NCI-H460 (cell line): ENCODE measurements at places on chromosomes 11 and 22. TPM values are rescaled to one million over a fixed set of nuclear protein-coding genes. Genes with fewer than 3 reads are reported as not detected.

Gene MS4A3
- not detected in 2 replicates for total RNA-seq

Gene MUC2
- total RNA-seq = not detected in 2 replicates

Gene MMP13
- not detected in 2 replicates for total RNA-seq

Gene SMC1B
- total RNA-seq = 0.10 TPM in 1 of 2 replicates, not detected in the other

Gene UBQLN3
- not detected in 2 replicates for total RNA-seq

Gene GAS2
- total RNA-seq = 0.77 and 1.2 TPM in 2 replicates

Gene FANCF
- 10.6 and 12.4 TPM in 2 replicates for total RNA-seq

Gene OR5T2
- total RNA-seq = not detected in 2 replicates

Gene TENM4
- not detected in 2 replicates for total RNA-seq

Gene DNAJB7
- total RNA-seq = not detected in 2 replicates

Gene TRIM6
- 8.5 and 10.2 TPM in 2 replicates for total RNA-seq

Gene AP5B1
- total RNA-seq = 7.6 and 8.3 TPM in 2 replicates
